ENCODE measurements at places on chromosomes 5 and 9.

DNA sequence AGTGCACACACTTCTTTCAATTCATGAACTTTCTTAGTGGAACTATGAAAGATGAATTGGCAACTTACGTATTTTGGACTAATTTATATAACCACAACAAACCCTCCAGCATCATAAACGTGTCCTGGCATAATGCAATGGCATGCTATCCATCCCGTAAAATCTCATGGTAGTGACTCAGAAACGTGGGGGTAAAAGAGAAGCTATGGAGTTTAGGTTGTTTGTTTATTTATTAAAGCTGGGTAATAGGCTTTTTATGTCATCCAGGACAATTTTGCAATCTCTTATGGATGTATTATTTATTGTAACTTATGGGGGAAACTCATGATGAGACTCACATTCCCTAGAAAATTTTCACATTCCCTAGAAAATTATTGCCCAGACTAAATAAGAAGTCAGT, 106.3 kb downstream of the GDA start:
- DNase-seq, result no peak

DNA sequence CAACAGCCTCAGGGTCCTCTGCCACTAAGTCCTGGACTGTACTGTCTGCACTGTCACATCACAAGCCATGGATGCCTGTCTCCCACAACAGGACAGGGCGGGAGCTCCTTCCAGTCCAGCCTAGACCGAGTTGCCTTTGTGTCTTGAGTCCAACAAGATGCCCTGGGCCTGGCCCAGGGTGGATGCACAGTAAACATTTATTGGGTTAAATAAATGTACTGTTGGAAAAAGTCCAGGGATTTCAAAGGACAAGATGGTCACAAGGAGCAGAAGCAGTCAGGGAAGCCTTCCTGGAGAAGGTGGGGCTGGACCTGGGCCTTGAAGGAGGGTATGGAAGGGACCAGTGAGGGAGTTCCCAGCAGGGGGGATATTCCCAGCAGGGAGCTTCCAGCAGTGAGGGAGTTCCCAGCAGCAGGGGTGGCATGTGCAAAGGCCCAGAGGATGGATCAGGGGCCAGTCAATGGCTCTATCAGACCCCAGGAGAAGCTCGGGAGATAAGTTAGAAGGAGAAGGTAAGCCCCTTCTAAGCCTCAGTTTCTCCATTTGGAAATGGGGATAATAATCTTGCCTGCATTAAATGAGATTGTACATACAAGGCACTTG, 72.7 kb upstream of the NEURL1B start:
- DNase-seq, result no peak

GRCh38 chr9:126295936-126296600, 30.6 kb upstream of the MVB12B start:
- DNase-seq, result no peak

- DNase-seq, result no peak
Observed at GRCh38 chr5:135225856-135226560, 173.0 kb downstream of the MACROH2A1 start.

- DNase-seq, result no peak
Observed at GRCh38 chr5:134432174-134432573, 20.5 kb upstream of the CDKN2AIPNL start.

GRCh38 chr5:134255418-134256150, 29.7 kb upstream of the PPP2CA start:
- no peak for DNase-seq

DNA sequence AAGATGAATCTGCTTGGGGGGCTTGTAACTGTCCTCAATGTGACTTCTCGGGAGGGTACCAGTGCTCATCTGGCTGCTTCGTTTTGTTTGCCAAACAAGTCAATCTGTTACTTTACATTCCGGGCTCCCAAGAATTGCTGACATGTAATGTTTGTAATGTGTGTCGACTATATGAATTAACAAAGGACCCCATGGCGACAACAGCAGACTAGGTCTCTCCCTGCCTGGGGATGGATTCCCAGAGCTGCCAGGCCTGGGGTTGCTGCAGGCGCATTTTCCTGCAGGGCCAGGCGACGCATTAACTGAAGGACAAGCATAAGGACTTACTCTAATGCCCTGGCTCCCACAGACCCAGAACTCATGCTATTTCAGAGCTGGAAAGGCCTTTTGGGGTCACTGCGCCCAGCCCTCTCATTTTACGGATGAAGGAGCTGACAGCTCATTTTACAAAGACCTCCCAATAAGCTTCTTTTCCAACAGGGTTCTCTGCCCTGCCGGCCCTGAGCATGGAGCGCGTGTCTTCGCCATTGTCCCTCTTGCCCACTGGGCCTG, 214.8 kb downstream of the TTLL11 start:
- DNase-seq, result no peak

- no peak for DNase-seq
Observed at GRCh38 chr9:133932181-133932580, 59.9 kb downstream of the VAV2 start.

GRCh38 chr9:133741716-133742115, 3.6 kb upstream of the SARDH start:
- DNase-seq, result no peak

GRCh38 chr5:16675806-16676205, 59.0 kb upstream of the RETREG1 start:
- no peak for DNase-seq

GRCh38 chr5:68316469-68316868, 100.9 kb downstream of the PIK3R1 start:
- DNase-seq, result no peak

GRCh38 chr5:45692481-45692880, 3.7 kb downstream of the HCN1 start:
- DNase-seq, result no peak

GRCh38 chr9:136002881-136003280, 41.7 kb upstream of the UBAC1 start:
- DNase-seq, result no peak

DNA sequence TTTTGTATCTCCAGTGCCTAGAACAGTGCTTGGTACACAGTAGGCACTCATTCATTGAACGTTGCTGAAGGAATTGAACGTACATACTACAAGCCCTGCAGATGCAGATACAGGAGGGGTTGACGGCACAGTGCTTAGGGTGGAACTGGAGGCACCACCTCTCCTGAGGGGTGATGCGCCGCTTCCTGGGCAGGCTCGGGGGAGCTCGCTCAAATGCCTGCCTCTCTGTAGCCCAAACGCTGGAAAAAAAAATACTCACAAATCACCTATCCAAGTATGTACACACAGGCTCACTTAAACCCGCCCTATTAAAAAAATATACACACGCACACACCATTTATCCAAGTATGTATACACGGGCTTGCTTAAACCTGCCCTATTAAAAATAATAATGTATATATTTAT, 536 bp upstream of the COMMD10 start:
- DNase-seq, result peak; percentile 26

DNA sequence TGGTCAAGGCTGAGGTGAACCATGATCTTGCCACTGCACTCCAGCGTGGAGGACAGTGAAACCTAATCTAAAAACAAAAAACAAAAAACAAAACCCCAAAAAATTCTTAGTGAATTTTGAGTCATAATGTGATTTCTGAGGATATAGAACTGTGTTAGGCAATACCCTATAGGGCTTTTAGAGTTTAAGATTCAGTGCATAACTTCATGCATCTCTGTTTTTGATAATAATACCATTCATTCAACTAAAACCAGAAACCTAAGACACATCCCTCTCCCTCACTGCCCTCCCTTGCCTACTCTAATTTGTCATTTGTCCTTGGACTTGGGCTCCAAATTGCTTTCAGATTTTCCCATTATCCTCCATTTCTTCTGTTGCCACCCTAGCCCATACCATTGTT, 405.7 kb upstream of the EDIL3 start:
- no peak for DNase-seq
